ENCODE measurements at places on chromosomes 12 and 14. TPM values are rescaled to one million over a fixed set of nuclear protein-coding genes. Genes with fewer than 3 reads are reported as not detected.

Gene TMPRSS12
- not detected for total RNA-seq

Gene PPP1R1A
- total RNA-seq = 255 TPM

Gene FOXN4
- not detected for total RNA-seq

Gene IAPP
- total RNA-seq = not detected

Gene INSM2
- not detected for total RNA-seq

Gene EFS
- 5.8 TPM for total RNA-seq

Gene PSMB5
- total RNA-seq = 114 TPM

Gene PTPRR
- total RNA-seq = 0.86 TPM
